Mucosa of descending colon (tissue), 3 donors: ENCODE measurements at places on chromosomes 16 and 17.

GRCh38 chr16:88815227-88815626 lies 3.5 kb upstream of the APRT start:
- DNase-seq, result no peak

DNA sequence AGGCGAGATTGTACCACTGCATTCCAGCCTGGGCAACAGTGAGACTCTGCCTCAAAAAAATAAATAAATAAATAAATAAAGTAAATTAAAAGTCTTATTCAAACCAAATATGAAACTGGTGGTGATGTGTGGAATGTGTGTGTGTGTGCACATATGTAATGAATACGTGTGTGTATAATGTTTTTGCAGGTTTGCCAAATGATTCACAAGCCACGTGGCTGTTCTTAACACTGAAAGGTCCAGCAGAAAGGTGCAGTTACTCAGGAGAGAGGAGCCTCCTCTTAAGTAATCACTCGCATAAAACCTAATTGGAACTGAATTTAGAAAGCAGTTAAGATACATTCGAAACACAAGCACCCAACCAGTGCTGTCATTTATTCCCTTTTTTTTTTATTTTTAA lies 22.9 kb downstream of the GDE1 start:
- no peak for DNase-seq

DNA sequence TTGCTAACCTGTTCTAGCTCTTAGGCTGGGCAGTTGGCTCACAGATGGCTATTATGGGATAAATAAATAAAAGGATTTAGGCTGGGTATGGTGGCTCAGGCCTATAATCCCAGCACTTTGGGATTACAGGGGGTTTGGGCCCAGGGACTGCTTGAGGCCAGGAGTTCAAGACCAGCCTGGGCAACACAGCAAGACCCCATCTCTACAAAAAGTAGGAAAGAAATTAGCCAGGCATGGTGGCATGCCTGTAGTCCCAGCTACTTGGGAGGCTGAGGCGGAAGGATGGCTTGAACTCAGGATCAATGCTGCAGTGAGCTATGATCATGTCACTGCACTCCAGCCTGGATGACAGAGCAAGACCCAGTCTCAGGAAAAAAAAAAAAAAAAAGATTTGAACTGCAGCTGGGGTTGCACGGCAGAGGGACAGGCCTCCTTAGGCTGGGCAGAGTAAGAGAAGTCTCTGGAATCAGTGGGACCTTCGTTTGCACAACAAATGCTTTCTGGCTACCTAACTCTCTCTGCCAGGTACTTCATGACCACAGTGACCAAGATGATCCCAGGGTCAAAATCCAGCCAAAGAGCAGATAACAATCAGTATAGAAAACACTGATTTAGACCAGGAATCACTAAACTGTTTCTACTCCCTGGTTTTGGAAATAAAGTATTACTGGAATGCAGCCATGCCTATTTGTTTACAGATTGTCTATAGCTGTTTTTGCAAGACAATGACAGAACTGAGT lies 6.8 kb downstream of the RUSF1 start:
- no peak for DNase-seq

GRCh38 chr17:37124821-37125173 lies 176.0 kb downstream of the AATF start:
- DNase-seq, result no peak

DNA sequence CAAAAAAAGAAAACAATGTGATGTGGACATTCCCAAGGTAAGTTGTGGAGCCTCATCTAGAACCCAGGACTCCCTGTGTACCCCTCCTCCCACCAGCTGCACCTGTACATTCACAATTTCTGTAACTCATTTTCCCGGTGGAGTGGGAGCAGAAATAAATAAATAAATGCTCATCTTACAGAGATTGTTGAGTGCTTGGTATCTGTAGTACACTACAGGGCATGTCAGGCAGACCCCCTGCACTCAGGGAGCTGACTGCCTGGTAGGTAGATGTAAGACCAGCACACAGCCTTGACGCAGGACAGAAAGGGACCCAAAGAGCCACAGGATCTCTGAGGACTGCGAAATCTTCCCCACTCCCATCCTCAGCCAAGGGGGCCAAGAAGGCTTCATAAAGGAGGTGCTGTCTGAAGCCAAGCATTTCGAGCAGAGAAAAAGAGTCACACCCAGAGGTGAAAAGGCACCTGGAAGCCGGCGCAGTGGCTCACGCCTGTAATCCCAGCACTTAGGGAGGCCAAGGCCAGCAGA lies 6.5 kb downstream of the EIF1 start:
- no peak for DNase-seq

GRCh38 chr16:28292731-28293600 lies 641 bp downstream of the SBK1 start:
- DNase-seq, result peak; percentile 58

GRCh38 chr16:19138601-19139000 lies 24.8 kb downstream of the ITPRIPL2 start:
- DNase-seq, result peak; percentile 51

- no peak for DNase-seq
Measured at GRCh38 chr17:4635823-4636375, 5.6 kb downstream of the ALOX15 start.

GRCh38 chr17:63991611-63992010 lies 6.5 kb upstream of the PRR29 start:
- no peak for DNase-seq
